ENCODE measurements at places on chromosomes 4 and X.

- DNase-seq, result no peak
Observed at GRCh38 chr4:89142691-89143669, 31.6 kb downstream of the TIGD2 start.

DNA sequence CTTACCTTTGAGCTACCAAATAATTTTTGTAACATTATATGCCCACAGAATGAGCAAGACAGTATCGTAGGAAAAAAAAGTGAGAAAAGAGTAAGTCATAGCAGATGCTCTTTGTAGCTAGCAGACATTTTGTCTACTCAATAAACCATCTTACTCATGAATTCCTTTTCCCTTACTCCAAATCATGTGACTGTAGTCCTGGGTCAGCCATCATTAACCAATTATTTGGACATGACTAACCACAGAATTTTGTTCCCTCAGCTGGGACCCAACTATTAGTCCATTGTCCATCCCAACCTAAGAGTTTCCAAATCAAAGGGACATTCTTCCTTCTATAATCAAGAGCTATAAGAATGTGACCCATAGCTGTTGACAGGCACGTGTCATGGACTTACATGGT, 11.4 kb downstream of the UBE2D3 start:
- DNase-seq, result no peak

DNA sequence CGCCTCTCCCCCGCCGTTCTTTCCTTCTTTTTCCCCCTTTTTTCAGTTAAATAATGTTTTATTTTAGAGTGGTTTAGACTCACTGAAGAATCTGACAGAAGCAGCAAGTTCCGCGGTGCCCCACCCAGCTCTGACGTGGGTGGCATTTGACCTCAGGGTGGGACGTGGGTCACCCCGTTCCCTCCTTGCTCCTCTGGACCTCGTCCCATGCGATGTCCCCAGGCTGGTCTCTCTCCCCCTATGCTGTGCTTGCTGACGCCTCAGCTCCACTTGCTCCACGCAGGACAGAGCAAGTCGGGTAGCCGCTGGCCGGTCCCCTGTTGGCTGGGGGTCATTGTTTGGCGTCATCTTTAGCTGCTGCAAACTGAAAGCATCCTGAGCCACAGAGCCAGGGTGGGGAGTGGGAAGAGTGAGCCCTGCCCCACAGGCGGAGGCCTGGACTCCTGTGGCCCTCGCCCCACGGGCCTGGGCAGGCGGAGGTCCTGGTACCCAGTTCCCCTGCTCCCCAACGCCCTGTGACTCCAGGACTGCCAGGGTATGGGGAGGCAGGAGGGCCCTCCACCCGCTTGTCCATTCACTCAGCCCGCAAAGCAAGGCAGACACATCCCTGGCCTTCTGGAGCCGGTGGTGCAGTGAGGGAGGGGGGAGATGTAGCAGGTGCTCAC, 30.8 kb downstream of the TRMT44 start:
- no peak for DNase-seq

GRCh38 chr4:22063613-22064012, 115.0 kb upstream of the KCNIP4 start:
- DNase-seq, result no peak

DNA sequence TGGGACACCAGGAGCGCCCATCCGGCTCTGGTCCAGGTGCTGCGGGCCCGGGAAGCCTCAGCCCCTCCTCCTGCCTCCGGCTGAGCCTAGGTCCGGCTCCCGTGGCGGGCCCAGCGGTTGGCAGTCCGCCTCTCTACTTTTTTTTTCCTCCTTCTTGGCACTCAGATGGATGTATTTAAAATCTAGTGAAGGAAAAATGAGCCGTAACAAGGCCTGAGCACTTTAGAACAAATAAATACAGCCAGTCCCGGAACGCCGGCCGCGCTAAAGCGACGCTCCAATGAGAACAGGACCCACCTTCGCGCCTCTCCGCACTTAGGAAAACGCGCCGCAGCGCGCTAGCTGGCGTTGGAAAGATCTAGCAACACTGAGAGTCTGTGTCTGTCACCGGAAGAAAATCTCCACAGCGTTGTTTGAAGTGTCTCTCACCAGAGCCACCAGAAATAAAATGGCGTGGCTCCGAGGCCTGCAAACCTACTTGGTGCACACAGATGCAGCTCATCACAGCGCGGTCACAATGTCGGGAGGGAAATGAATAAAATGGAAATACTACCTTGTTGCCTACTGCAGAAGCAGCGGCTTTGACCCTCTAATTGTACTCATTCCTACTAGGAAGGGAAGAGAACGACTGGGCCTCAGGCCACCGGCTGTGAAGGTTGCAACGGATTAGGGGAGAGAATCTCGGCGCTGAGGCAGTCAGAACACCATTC, 4.7 kb downstream of the NEUROG2 start:
- DNase-seq, result no peak

GRCh38 chrX:133307094-133307493, 88.9 kb upstream of the TFDP3 start:
- DNase-seq, result no peak
